ENCODE measurements at places on chromosomes 16 and 17. TPM values are rescaled to one million over a fixed set of nuclear protein-coding genes. Genes with fewer than 3 reads are reported as not detected.

DNA sequence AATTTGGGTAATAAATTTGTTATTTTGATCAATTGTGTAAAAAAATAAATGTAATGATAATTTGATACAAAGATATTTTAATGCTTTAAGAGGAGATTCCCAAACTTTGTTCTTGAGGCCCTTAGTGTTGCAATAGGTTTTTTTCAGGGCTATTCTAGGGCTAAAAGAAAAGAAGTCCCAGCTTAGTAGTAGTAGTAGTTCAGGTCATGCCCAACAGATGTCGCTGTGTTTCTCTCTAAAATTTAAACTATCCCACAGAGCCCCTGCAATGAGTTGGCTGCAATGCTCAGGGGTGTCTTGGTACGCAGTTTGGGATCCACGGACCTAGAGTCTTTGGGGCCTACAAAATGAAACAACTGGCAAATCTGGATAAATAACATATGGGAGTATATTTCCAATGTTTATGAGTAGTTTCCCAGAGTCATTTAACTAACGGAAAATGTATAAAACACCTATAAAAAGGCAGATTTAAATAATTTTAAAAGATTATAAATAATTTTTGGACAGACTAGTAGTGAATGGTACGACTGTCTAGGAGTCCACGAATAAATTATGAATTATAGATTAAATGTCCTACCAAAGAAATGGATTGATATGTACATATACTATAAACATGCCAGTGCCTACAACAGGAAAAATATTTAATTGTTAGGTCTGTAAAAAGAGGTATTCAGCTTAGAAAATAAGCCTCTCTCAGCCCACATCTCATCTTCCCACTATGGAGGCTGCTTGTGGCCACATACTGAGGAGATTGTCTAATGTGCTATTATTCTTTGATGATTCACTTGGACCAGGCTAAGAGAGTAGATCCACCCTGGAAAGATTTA, 228.5 kb upstream of the PMFBP1 start:
- peak; percentile 77 for DNase-seq

DNA sequence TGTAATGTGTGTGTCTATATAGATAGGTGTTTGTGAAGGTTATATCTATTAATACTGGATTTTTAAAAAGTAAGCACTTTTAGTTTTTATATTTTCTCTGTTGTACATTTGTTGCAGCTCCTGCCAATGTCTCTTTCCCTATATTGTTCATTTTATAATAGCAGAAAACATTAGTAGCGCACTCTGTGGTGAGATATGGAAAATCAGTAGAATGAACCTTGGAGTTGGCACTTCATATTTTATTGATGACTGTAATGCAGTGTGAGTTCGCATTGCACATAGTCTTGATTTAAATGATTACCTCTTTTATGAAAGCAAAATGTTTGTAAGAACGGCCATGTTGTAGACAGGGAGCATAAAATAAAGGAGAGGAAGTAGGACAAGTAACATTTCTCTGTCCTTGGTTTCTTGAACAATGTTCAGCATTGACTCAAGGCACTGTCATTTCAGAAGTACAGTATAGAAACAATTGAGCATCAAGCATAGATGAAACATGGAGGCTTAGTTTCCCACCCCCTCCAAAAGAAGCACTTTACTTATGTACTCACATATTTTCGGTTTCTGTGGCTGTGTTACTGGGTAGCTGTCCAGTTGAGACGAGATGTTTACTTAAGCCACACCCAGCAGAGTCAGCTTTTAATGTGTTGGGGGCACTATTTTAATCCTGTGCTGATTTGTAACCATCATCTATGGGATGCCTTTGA, 74.0 kb downstream of the TANC2 start:
- DNase-seq, result no peak

DNA sequence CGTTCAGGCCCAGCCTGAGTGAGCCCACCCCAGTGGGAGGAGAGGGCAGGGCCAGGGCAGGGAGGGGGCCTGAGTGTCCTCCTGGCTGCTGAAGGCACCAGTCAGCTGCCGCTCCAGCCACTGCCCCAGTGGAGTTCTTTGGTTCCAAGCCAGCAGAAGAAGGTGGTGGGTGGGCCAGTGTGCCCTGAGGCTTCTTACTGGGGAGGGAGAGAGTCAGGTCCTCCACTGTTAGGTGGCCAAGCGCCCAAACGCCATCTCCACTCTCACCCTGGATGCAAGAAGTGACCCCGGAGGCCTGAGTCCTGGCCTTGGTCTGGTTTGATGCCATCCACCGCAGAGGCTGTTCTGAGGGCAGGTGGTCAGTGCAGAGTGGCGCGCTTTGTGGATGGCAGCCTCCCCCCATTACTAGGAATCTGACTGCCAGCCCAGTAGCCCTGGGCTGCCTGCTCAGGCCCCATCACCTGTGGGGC, 2.2 kb downstream of the RNF213 start:
- peak; percentile 65 for DNase-seq

GRCh38 chr17:74042744-74043486, 160.6 kb upstream of the RPL38 start:
- peak; percentile 58 for DNase-seq

GRCh38 chr17:35972535-35972934, 8.8 kb downstream of the CCL16 start:
- no peak for DNase-seq

DCTN5 gene
- total RNA-seq, result 98.3 TPM

CD300LB gene
- not detected for total RNA-seq

TMEM95 gene
- not detected for total RNA-seq

GAS7 gene
- total RNA-seq, result 0.21 TPM

CIBAR2 gene
- total RNA-seq, result not detected

TNS4 gene
- 13.1 TPM for total RNA-seq
